ENCODE measurements at places on chromosomes 12 and 14.

DNA sequence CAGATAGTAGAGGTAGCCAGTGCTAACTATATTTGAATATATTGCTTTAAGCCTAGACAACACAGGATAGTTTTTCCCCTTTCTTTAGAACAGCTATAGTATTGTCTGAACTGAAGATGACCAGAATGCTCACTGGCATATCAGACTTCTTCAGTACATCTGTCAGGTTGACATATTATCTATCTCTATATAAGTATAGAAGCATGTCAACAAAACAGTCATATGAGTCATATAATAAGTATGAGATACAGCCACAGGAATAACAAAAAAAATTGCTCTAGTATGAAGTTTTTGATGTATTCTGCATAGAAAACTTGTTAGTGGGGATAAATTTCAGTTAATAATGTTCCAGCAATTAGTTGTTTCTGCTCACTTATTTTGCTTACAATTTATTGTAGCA, 767.7 kb downstream of the LRFN5 start:
- no peak for DNase-seq

DNA sequence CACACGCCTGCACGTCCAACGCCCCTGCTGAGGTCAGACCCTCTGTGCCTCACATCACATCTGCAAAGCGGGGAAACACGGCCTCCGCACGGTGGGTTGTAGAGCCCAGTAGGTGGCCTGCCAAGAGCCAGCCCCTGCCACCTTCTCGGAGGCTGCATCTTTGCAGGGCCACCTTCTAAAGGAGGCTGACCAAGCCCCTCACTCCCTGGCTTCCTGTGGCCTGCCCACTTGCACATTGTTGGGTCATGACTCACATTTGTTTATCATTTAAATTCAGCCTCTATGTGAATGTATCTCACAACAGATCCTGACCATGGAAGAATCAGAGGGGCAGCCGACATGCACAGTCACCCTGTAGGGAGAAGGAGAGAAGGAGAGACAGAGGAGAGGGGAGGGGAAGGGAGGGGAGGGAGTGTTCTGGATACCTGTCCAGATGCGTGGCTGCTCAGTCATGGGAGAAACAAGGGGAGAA, 319.5 kb upstream of the DIO3 start:
- no peak for DNase-seq

DNA sequence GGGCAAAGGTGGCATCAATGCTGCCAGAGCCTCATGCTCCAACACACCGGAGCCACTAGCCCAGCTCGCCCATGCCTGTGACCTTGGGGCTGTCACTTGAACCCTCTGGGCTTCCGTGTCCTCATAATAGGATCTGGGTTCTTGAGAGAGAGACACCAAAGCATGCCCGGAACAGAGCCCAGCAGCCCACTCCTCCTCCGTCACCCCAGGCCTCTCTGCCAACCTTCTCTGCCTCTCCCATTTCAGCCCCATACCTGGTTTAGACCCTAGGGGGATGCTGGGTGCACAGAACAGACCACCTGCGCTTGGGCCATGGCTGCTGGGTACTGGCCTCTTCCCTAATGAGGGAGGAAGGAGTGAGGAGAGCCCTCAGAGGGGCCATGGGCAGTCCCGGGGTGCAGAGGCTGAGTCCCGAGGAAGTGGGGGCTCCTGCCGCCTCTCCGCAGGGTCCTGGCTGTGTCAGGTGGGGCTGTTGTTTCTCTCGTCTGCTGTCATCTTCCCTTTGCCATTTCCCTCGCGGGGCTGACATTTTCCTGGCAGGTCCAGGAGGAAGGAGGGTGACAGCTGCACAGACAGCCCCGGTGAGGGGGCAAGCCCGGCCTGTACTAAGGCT, 172.4 kb upstream of the RTL1 start:
- DNase-seq, result no peak

GRCh38 chr12:129863938-129864337, 39.9 kb downstream of the TMEM132D start:
- DNase-seq, result no peak

- DNase-seq, result no peak
Measured at GRCh38 chr14:92711976-92712653, 36.3 kb downstream of the LGMN start.

DNA sequence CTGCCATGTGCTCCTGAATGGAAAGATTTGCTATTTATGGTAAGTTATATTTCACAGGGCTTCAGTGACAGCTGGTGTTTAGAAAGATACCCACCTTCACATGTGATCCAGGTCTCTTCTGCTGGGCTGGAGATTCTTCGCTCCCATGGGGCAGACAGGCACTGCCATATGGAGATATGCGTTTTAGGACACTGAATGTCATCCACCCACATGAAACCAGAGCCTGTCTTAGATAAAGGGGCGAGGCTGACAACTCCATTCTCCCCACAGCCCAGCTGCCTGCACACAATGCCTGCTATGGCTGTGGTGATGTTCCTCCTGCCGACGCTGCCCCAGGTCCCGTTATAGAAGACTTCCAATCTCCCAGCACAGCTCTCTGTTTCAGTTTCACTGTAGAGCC, 69.4 kb downstream of the ACSM4 start:
- no peak for DNase-seq

- no peak for DNase-seq
Measured at GRCh38 chr14:78638926-78639325, 468.8 kb downstream of the NRXN3 start.

DNA sequence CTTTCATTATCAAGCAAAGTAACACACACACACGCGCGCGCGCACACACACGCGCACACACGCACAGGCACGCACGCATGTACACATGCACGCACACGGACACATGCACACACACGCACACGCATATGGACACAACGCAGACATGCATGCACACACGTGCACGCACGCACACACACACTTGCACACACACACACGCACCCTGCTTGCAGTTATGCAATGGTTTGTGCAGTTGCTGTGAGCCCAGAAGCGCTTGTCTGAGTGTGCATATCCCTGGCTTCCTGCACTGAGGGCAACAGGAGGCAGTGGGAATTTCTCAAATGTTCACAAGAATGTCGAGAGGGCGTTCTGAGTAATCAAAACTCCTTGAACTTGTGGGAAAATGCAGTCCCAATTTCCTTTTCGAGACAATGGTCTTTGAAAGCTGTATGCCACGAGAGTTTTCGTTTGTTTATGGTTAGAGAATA, 41.6 kb downstream of the NFKBIA start:
- no peak for DNase-seq

DNA sequence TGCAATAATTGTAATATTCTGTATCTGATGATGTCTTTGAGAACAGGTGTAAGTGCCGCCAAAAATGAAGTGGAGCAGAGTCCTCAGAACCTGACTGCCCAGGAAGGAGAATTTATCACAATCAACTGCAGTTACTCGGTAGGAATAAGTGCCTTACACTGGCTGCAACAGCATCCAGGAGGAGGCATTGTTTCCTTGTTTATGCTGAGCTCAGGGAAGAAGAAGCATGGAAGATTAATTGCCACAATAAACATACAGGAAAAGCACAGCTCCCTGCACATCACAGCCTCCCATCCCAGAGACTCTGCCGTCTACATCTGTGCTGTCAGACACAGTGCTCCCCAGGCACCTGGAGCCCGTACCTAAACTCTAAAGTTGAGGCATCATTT, 268.7 kb downstream of the DAD1 start:
- no peak for DNase-seq

DNA sequence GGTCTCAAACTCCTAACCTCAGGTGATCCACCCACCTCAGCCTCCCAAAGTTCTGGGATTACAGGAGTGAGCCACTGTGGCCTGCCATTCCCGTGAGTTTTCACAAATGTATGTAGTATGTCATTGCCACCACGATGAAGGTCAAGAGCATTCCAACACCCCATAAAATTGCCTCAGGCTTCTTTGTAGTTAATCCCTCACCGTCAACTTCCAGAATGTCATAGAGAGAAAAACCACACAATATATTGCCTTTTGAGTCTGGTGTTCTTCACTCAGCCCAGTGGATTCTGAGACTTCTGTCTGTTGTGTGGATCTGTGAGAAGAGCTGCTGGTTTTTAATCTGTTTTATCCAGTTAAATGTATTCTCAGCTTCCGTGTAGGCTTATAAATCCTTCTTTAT, 12.6 kb upstream of the CFAP251 start:
- no peak for DNase-seq

DNA sequence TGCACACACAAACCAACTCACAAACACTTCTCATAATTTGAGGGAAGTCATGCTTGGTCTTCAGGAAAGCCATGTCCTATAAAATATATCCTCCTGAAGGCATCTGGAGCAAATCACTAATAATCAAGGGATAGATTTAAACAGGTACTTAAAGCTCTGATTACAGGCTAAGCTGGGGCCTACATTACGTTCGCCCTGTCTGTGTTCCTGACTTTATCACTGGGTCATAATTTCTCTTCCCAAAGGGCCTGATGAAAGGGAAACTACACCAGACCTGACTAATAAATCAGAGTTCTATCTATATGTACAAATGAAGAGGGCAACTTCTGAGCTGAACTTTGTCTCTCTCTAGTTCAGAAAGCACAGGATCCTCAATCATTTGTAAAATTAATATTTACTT, 43.9 kb upstream of the RASSF8 start:
- DNase-seq, result no peak

GRCh38 chr14:23162800-23163199, 20.7 kb downstream of the SLC7A8 start:
- DNase-seq, result no peak

- no peak for DNase-seq
Measured at GRCh38 chr12:68349220-68349621, 17.1 kb upstream of the MDM1 start.

DNA sequence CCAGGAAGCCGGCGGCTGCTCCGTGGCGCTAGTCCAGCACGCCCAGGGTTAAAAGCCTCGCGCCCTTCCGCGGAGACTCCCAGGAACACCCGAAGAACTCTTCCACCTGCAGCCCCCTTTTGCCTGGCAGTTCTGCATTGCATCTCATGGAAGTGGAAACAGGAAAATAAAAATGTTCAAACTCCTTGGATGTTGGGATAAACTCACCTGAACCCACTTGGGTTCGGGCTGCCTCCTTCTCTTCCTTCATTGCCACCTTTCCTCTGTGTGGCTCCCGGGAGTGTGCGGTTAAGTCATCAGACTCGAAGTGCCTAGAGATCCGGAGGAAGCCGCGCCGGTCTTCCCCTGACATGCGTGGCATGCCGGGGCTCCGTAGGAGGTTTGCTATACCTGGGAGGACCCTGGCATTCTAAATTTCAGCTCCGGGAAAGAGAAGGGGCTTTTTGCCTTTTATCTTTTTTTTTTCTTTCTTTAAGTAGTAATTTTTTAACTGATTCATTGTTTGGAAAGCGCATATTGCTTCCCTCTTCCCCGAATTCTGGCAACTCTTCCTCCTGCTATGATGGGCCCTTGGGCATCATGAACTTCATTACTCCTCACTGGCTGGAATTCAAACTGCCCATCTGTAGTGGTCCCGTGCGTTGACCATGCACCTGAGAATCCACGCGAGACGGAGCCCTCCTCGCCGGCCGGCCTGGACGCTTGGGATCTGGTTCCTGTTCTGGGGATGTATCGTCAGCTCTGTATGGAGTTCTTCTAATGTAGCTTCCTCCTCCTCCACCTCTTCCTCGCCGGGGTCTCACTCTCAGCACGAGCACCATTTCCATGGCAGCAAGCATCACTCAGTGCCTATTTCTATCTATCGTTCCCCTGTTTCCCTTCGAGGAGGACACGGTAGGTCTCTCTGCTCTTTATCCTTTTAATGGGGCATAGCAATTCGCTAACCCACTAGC, 931.4 kb downstream of the DIO2 start:
- DNase-seq, result no peak

DNA sequence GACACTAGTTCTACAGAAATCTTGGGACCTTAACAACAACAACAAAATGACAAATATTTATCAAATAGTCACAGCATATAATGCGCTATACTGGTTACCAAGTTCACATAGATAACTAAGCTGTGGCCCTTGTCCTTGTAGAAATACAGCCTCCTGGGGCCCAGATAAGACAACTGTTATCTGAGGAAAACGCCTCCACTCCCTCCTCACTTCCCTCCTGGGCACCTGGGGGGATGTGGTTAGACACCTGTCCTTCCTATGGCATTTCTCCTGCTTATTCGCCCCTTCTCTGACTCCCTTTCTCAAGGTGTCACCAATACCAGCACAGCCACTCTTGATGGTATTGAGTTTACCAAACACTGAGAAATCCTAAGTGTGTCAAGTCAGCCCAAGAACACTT, 419.4 kb downstream of the RAD51B start:
- DNase-seq, result no peak

- no peak for DNase-seq
Measured at GRCh38 chr12:53592426-53592825, 33.8 kb downstream of the ATF7 start.

DNA sequence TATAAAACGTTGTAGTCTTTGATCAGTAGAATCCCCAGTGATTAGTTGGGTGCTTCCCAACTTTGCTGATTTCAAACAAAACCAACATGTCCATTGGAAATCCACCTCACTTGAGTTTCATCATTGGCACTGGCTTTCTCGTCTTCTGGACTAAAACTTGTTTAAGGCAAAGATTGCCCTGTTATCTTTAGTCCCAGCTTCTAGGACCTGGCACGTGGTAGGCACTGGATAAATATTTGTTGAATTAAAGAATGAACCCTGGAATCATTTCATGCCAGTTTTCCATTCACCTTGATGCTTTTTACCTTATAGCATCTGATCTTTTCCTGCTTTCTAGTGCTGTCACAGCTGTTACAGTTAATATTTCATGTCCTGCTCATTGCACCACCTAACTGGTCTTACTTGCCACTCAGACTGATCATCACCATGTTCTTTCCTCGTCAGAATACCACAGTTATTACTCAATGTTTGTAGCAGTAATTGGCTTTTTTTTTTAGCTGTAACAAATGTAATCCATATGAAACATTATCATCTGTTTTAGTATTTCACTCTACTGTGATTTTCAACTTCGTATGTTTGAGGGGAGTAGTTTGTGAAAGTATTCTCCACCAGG, 7.3 kb upstream of the C12orf50 start:
- no peak for DNase-seq

- no peak for DNase-seq
Measured at GRCh38 chr14:75871181-75871880, 110.5 kb downstream of the TGFB3 start.

DNA sequence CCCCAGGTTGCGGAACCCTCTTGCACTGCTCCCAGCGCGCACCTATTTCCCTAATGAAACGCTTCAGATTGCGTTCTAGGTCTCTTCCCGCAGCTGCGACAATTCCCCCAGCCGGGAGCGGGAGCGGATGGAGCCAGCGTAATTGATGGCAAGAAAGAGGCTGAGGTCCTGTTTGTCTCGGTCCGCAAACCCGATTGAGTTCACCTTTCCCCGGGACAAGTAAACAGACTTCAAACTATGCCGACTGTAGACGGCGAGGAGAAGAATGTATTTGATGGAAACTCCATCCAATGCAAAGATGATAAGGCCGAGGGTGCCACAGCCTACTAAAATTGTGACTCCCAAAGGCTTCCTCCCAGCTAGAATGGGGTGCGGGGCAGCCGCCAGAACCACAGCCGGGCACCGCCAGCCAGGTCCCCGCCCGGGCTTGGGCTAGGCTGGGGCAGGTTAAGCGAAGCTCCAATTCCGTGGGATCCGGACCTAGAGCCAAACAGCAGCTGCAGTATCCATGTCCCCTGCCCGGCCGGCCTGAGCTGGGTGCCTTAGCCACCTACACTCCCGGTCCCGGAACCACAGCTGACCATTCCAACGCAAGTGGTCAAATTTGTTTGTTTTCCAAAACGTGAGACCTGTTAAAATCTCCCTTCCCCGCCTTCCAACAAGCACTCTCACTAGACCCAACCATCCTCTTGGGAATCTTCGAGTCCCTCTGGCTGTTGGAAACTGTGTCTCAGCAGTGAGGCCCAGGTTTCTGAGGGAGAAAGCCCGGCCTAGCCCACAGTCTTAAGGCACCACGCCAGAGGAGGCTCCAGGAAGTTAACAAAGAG, 5.5 kb downstream of the NKX2-1 start:
- DNase-seq, result no peak
